ENCODE measurements at places on chromosomes 7 and 10. TPM values are rescaled to one million over a fixed set of nuclear protein-coding genes. Genes with fewer than 3 reads are reported as not detected.

DNA sequence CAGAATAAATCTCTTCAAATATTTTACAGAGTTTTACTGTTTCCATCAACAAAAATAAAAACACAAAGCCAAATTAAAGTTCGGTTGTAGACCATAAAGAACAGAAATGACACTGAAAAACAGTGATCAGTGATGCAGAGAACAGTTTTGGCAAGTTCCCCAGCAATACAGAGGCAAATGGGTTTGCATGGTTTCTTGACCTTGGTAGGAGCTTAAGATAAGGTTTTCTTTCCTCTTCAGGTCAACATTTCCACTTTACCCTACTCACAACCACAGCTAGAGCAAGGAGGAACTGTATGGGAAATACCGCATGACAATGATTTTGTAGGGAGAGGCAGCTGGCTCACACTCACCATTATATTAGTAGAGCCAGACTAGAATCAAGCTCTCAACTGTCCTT is 199.5 kb downstream of the SH2D4B start:
- H3K4me1 ChIP-seq: no peaks in the 10 kb centered on the region
- peaks cover 3% of the 10 kb centered on the region for H3K27me3 ChIP-seq
- no peaks in the 10 kb centered on the region for H3K36me3 ChIP-seq
- H3K27ac ChIP-seq: no peak overlapping the region
- no peak for DNase-seq
- no peak overlapping the region for H3K4me3 ChIP-seq

DNA sequence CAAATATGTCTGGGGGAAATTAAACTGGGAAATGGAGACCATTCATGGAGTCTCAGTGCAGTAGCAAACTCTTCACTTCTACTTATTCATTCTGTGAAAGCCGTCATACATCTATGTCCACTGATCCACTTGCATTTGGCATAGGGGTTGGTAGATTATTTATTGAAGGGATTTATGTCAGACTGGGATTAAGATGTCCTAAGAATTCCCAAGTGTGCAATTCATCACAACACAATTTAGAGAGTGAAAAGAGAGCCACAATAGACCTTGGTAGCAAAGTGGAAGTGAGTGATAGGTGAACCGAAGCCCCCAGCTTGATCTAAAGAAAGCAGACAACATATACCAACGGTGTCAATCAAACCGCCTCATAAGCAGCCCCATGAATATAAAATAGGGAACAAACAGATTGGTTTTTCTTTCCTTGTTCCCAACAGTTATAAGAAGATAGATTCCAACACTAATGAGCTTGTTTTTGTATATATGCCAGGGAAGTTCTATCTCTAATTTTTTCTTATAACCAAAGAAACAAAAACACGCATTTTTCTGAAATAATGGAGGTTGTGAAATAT is 234.3 kb downstream of the CACNA2D1 start:
- H3K4me1 ChIP-seq: no peaks in the 10 kb centered on the region
- H3K36me3 ChIP-seq: no peaks in the 10 kb centered on the region
- no peak for DNase-seq
- no peak overlapping the region for H3K27ac ChIP-seq
- H3K27me3 ChIP-seq: no peaks in the 10 kb centered on the region

GRCh38 chr10:118737603-118738302 is 17.0 kb downstream of the CACUL1 start:
- no peaks in the 10 kb centered on the region for H3K27me3 ChIP-seq
- no peak overlapping the region for H3K4me3 ChIP-seq
- H3K27ac ChIP-seq: no peak overlapping the region
- peaks cover 1% of the 10 kb centered on the region for H3K36me3 ChIP-seq

GRCh38 chr10:31962826-31963588 is 34.4 kb upstream of the ARHGAP12 start:
- DNase-seq: no peak
- no peak overlapping the region for H3K4me3 ChIP-seq
- H3K27me3 ChIP-seq: peaks cover 2% of the 10 kb centered on the region

LIPJ gene
- total RNA-seq: not detected

All from activated T-helper 1 cell treated with anti-CD3 and anti-CD28 coated beads, Interleukin-12 subunit alpha, Interleukin-12 subunit beta, Interleukin-2, Interleukin-4 antibody, amounts not matched to agents 30 ng/mL and 10 ng/mL and 1 ng/mL, durations not matched to agents 14 hours and 24 hours and 36 hours (primary cell).